ENCODE measurements at places on chromosomes 3 and 15.

GRCh38 chr3:65999606-66000005, 39.1 kb downstream of the MAGI1 start:
- DNase-seq, result no peak

GRCh38 chr3:127399154-127399553, 111.3 kb upstream of the PRR20G start:
- no peak for DNase-seq

GRCh38 chr3:13158408-13158807, 85.2 kb upstream of the IQSEC1 start:
- no peak for DNase-seq

DNA sequence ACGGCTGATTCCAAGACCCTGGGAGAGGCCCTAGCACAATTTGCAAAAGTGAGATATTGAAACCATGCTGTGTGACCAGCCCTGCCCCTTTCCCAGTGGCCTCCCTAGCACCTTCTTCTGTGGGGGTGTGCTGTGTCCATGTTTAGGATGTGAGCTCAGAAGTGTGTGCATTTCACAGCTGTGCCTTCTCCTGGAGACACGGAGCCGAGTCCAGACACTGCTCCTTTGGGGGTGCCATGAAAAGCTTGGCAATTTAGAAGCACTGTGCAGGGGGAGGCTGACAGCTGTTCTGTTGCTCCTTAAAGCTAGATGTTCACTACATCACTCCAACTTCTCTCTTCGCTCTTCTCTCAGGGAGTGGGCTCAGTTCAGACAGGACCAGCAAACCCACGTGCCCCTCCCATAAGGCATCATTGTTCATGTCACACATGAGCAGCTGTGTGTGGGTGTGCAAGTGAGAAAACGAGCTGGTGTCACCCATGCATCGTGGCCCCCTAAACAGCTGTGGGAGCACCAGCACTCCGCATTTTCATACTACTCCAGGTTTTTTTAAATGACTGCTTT, 492.6 kb downstream of the GABRG3 start:
- DNase-seq, result no peak

- no peak for DNase-seq
Measured at GRCh38 chr15:99096173-99096893, 8.5 kb upstream of the SYNM start.

DNA sequence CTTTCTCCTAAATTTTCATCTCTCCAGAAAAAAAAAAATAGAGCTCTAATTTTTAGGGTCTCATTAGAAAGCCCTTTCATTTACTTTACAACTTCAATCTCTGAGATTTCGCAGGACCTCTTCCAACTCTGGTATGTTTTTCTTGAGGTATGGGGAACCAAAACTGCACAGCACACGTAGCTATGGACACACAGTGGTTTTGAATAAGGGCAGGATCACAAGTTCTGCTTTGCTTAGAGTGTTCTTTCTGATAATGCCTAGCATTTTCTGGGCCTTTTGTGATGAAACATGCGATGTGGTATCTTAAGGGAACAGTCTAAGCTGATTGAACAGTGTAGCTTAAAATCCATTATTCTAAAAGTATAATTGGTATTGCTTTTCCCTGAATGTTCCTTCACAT, 25.3 kb downstream of the ZNF592 start:
- no peak for DNase-seq

- no peak for DNase-seq
Measured at GRCh38 chr3:195699388-195699771, 21.4 kb upstream of the MUC20 start.

- DNase-seq, result no peak
Measured at GRCh38 chr3:141686466-141687291, 51.4 kb upstream of the RNF7 start.

- DNase-seq, result no peak
Measured at GRCh38 chr3:194977356-194977755, 291.7 kb downstream of the FAM43A start.

DNA sequence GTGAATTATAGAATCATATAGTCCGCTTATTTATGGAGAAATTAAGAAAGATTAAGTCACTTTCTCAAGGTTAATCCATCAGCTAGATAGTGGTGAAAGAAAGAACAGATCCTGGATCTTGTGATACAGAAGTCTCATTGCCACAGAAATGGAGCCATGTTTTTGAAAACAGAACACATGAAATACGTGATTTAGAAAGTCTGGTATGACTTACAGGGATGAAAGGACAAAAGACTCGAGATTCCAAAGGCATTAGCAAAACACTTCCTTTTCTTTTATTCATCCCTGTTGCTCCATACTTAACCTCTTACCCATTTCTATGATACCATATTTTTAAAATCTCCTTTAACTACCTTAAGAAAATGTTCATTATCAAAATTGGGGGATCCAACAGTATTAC, 40.0 kb upstream of the TEX9 start:
- no peak for DNase-seq

DNA sequence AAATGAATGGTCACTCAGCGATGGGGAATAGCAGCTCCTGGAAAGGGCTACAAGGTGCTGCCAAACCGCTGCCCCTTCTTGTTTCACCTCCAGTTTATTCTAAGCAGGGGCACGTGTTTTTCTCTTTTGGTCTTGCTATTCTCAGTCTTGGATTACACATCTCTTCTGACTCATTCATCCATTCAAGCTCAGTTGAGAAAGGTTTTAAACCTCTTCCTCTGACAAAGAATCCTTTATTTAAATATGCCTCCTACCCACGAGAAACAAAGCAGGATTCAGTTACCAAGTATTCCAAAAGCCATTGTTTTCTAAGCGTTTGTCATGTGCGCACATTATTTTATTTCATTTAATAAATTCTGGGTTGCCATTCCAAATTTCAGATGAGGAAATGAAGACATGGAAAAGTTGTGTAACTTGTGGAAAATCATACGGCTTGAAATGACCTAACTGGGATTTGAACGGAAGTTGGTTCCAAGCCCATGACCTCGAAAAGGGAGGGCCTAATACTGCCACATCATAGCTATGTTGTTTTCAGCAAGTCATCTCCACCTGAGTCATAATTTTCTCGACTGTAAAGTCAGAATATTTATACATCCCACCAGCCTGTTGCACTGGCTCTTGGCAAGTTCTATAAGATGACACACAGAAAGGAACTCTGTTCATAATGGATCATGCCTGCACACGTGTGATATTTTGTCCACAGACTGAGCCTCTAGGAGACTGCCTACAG, 292.0 kb upstream of the SLCO3A1 start:
- DNase-seq, result no peak

DNA sequence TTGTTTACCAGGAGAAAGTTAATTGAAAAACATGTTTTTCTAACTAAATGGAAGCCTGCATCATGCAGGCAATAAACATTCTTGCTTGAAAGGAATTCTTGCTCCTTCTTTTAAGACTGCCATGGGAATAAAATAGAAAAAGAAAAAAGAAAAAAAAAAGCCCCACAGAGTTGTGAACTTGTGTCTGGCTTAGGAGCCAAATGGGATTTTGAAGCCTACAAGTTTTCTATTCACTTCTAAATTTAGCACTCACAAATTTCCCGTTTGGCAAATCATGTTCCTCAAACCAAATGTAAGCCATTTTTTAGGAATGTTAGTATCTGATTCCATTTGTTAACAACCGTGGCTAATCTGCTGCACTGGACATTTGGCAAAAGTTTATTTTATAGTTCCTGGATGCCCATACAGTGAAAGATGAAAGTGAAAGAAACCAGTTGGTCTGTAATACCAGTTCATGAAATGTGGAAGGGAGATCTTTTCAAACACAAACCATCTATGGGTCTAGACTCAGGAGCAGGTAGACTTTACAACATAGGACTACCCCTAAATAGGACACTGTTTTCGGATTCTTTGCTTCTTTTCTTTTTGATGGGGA, 133.8 kb upstream of the GMNC start:
- DNase-seq, result no peak

Data from stimulated activated CD8-positive, alpha-beta memory T cell treated with anti-CD3 and anti-CD28 coated beads, Interleukin-15, amount 100 ng/mL, for 48 hours (primary cell).